ENCODE measurements at places on chromosomes 5 and 9. TPM values are rescaled to one million over a fixed set of nuclear protein-coding genes. Genes with fewer than 3 reads are reported as not detected.

Gene FGF10
- not detected for total RNA-seq

DNA sequence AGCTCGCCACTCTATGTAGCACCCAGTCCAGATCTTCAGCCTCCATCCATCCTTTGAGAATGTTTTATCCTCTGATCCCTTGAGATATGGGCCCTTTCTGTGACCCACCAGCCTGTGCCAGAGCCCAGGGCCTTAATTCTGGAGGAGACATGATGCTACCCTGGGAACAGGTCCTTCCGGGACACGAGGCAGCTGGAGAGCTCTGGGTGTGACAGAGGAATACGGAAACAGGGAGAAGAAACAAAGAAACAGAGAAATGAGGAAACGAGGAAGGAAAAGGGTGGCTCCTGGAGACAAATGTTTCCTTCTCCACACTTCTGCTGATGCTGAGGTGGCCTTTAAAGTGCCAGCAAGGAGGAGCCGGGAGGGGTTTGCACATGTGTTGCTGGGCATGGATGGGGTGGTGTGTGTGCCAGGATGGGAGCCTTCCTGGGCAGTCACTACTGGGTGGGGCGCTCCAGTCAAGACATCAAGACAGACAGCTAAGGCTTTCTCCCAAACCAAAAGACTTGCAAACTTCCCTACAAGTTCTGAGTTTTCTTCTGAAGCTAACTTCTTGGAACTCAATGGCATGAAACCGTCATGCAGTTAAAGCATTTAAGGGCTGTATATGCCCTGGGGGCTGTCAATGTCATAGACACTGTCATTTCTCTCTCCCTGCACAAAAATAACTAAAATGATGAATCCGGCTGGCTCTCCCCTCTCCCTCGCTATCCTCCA is 22.8 kb upstream of the MARCHF6 start:
- no peaks in the 10 kb centered on the region for H3K27me3 ChIP-seq
- no peaks in the 10 kb centered on the region for H3K36me3 ChIP-seq
- 0 out of 2 replicates have a peak overlapping the region, but pooled peaks have one; percentile 31 for H3K27ac ChIP-seq

DNA sequence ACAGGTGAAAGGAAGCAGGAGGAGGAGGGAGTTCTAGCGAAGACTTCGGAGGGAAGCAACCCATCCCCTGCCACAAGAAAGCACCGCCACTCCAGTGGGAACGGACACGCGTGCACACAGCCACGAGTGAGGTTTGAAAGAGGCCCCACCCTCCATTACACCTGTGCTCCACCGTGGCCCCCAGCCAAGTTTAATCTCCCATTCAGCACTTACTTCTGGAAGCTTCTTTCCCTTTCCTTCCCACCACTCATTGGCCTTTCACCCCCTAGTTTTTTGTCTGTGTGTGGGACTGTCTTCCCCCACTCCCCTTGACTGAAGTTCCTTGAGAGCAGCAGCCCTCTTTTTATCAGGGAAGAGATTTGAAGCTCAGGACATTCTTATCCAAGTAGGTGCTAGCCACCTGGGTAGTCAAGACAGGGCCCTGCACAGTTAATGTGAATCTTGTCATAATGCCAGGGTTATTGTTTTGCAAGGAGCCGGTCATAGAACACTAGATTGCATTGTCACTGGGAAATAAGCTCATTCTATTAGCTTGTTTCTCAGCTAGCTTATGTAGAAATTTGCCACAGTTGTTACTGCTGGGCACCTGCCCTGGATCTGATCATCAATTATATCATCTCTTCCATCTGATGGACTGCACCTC is 256.0 kb downstream of the DOCK8 start:
- no peaks in the 10 kb centered on the region for H3K4me1 ChIP-seq
- H3K36me3 ChIP-seq, result no peaks in the 10 kb centered on the region
- peak overlapping the region; percentile 73 for H3K27ac ChIP-seq
- DNase-seq, result no peak

Gene GPR150
- 0.54 TPM for total RNA-seq

- H3K27ac ChIP-seq, result no peak overlapping the region
- H3K27me3 ChIP-seq, result no peaks in the 10 kb centered on the region
- H3K4me1 ChIP-seq, result no peaks in the 10 kb centered on the region
- H3K36me3 ChIP-seq, result no peaks in the 10 kb centered on the region
- no peak overlapping the region for H3K4me3 ChIP-seq
Measured at GRCh38 chr9:19294219-19294618, 63.7 kb downstream of the DENND4C start.

GRCh38 chr5:50646591-50646990 is 19.8 kb upstream of the PARP8 start:
- H3K36me3 ChIP-seq, result no peaks in the 10 kb centered on the region
- no peaks in the 10 kb centered on the region for H3K4me1 ChIP-seq
- no peak for DNase-seq
- no peak overlapping the region for H3K4me3 ChIP-seq
- H3K27ac ChIP-seq, result no peak overlapping the region

Gene FOXD4L4
- total RNA-seq, result 0.10 TPM

Gene IL4
- total RNA-seq, result not detected
